Endothelial cell (in vitro differentiated cells): ENCODE measurements at places on chromosomes 1 and 21.

DNA sequence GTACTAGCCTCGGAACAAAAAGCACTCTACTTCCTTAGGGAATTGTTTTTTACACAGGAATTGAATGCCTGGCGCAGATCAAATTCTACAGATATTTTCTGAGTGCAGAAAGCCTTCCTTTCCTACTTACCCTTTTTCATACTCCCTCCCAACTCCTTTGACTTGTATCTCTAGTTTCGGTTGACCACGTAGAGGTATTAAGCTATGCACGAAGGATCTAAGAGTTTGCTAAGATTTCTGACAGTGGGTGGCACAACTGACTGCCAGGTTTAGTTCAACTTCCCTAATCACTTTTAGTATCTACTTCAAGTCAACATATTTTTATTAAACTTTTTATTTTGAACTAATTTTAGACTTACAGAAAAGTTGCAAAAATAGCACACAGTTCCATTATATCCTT is 5.0 kb downstream of the TOR1AIP2 start:
- peaks cover 10% of the 10 kb centered on the region for H3K36me3 ChIP-seq
- H3K4me1 ChIP-seq = peaks cover 20% of the 10 kb centered on the region
- H3K27ac ChIP-seq = peak overlapping the region; percentile 62

- peaks cover 10% of the 10 kb centered on the region for H3K27me3 ChIP-seq
- no peaks in the 10 kb centered on the region for H3K36me3 ChIP-seq
Observed at GRCh38 chr1:46219551-46220520, 16.7 kb downstream of the LURAP1 start.

- peaks cover 3% of the 10 kb centered on the region for H3K27me3 ChIP-seq
- H3K4me1 ChIP-seq = peaks cover 4% of the 10 kb centered on the region
- peaks cover 3% of the 10 kb centered on the region for H3K36me3 ChIP-seq
- no peak overlapping the region for H3K27ac ChIP-seq
- no peak for DNase-seq
- no peak overlapping the region for H3K4me3 ChIP-seq
Observed at GRCh38 chr1:177384461-177384860, 213.7 kb downstream of the BRINP2 start.

GRCh38 chr1:69842326-69842725 is 274.6 kb downstream of the LRRC7 start:
- H3K27ac ChIP-seq = no peak overlapping the region
- peaks cover 4% of the 10 kb centered on the region for H3K4me1 ChIP-seq
- no peak overlapping the region for H3K4me3 ChIP-seq

DNA sequence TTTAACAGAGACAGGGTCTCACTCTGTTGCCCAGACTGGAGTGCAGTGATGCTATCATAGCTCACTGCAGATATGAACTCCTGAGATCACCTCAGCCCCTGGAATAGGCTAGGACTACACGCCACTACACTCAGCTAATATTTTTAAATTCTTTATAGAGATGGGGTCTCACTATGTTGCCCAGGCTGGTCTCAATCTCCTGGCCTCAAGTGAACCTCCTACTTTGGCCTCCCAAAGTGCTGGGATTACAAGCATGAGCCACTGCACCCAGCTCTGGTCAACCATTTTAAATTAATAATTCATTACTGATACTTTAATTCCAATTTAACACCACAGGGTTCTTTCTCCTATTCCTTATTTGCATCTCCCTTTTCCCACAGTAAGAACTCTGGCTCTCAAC is 18.5 kb upstream of the EPS15 start:
- DNase-seq = no peak
- no peak overlapping the region for H3K4me3 ChIP-seq
- no peak overlapping the region for H3K27ac ChIP-seq
- H3K4me1 ChIP-seq = peaks cover 27% of the 10 kb centered on the region

DNA sequence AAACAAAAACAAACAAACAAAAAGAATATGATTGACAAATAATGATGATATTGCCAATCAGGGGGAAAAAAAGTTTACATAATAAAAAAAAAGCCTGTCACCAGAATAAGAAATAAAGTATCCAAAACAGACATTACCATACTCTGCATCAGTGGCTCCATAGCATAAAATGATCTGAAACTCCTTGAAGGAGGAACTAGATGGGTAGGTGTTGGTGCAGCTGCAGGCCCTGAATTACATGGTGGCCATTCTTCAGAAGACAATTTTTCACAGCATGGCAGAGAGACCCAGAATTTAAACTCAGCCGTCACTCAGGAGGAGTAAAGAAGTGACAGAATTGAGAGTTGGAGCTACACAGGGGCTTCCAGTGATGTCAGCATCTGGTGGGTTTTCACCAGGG is 60.2 kb downstream of the GLUL start:
- no peak overlapping the region for H3K27ac ChIP-seq
- no peak for DNase-seq
- H3K4me3 ChIP-seq = no peak overlapping the region
- H3K36me3 ChIP-seq = peaks cover 2% of the 10 kb centered on the region
- peaks cover 3% of the 10 kb centered on the region for H3K27me3 ChIP-seq

DNA sequence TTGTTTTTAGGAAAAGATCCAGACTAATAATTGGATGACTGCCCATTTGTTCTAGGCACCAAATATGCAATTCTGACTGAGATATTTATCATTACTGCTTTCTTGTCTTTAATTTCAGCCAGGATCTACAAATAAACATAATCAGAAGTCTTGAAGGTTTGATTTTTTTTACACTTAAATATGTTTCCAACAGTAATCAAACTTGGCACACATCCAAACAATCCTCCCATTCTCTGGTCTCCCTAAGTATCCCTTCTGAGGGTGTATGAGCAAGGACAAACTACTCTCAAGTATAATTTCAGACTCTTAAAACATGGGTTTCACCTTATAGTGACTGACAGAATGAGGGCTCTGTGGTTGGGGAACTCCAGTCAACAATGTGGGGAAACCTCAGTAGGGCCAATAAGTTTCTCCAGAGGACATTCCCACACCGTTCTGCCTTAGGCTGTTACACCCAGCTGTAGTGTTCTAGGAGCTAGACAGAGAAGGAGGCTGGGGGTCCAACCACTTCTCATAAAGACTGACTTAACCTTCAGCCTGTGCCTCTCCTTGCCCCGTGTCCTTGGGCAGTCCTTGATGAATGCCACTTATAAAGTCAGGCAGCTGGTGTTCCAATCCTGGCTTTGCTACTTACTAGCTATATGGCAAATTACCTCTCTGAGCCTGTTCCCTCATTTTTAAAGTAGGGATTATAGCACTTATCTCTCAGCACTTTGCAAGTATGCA is 1.5 kb upstream of the PALMD start:
- no peak overlapping the region for H3K27ac ChIP-seq
- no peak overlapping the region for H3K4me3 ChIP-seq
- no peak for DNase-seq
- H3K27me3 ChIP-seq = no peaks in the 10 kb centered on the region
- H3K4me1 ChIP-seq = peaks cover 8% of the 10 kb centered on the region

DNA sequence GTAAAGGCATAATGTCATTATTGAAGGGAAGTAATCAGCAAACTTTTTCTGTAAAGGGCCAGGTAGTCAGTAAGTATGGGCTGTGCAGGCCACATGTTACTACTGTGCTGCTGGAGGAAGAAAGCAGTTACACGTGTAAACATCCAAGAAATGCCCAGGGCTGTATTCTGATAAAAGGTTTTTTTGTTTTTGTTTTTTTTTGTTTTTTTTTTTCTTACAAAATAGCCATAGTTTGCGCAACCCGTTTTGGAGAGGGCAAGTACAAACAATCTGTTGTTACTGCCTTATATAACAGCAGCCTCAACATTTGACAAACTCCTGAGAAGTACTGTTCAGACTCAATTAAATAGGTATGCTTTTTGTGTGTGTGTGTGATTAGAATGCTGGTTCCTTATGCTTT is 26.7 kb upstream of the MTMR11 start:
- peaks cover 34% of the 10 kb centered on the region for H3K36me3 ChIP-seq
- no peak overlapping the region for H3K4me3 ChIP-seq
- H3K27me3 ChIP-seq = peaks cover 5% of the 10 kb centered on the region
- no peak overlapping the region for H3K27ac ChIP-seq
- peaks cover 9% of the 10 kb centered on the region for H3K4me1 ChIP-seq

- no peak overlapping the region for H3K4me3 ChIP-seq
- H3K4me1 ChIP-seq = peaks cover 11% of the 10 kb centered on the region
- no peak overlapping the region for H3K27ac ChIP-seq
Observed at GRCh38 chr1:150144606-150145005, 5.1 kb upstream of the PLEKHO1 start.

DNA sequence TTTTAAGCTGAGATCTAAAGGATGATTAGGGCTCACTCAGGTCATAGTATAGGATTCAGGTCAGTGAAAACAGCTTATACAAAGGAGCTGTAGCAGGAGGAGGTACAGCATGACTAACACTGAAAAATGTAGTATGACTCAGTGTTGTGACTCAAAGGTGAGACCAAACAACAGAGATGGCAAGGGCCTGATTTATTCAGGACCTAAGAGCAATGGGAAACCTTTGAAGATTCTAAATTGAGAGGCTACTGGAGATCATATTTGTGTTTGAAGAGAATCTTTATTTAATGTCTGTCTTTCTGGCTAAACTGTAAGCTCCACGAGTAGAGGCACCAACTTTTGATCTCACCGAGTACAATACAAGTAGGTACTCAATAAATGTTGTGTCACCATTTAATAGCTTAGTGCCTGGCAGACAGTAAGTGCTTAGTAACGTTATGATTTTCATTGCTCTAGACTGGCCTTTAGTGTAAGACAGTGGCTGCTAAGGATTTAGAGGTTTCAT is 43.5 kb downstream of the PRKAA2 start:
- no peaks in the 10 kb centered on the region for H3K36me3 ChIP-seq
- no peaks in the 10 kb centered on the region for H3K4me1 ChIP-seq
- H3K27ac ChIP-seq = no peak overlapping the region
- DNase-seq = no peak
- no peak overlapping the region for H3K4me3 ChIP-seq
- no peaks in the 10 kb centered on the region for H3K27me3 ChIP-seq

DNA sequence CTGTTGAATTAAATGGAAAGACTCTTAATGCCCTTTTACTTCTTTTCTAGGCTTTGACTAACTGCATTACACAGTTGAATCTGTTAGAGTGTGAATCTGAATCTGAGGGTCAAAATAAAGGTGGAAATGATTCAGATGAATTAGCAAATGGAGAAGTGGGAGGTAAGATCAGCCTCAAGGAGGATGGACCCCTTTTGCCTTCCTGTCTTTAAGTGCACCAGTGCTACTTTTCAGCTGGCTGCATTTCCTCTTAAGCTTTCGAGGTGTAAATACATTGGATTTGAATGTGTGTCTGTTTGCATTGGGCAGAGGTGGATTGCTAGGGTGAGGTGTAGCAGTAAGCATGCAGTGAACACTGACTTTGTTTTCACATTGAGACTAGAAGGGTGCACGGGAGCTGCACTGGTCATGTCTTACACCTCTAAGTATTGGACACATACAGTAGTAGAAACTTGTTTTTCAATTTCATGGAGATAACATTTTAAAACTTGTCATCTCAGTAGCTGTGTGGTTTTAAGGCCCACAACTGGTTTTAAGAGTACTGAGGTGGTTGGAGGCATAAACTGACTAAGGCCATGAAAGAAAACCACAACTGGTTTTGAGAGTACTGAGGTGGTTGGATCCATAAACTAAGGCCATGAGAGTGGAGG is 35.4 kb downstream of the MIA3 start:
- H3K27ac ChIP-seq = no peak overlapping the region
- no peak for DNase-seq
- H3K36me3 ChIP-seq = peaks cover 16% of the 10 kb centered on the region
- H3K27me3 ChIP-seq = no peaks in the 10 kb centered on the region
- H3K4me3 ChIP-seq = no peak overlapping the region

DNA sequence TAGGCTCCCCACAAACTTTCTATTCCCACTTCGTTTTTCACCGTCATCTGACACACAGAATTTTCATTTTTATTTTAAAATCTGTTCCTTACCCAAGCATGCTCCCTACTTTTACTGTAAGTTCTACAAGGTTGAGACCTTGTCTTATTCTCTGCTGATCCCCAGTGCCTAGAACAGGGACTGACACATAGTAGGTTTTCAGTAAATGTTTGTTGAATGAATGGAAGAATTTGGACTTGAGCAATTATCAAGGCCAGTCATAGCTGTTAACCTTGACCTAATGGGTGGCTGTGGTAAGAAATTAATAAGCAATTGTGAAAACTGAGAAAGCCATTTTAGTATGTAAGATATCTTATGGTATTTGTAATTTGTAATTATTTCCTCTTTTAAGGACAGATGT is 71.1 kb downstream of the LAMC1 start:
- peaks cover 41% of the 10 kb centered on the region for H3K4me1 ChIP-seq
- no peaks in the 10 kb centered on the region for H3K27me3 ChIP-seq
- H3K27ac ChIP-seq = no peak overlapping the region
- H3K36me3 ChIP-seq = no peaks in the 10 kb centered on the region

DNA sequence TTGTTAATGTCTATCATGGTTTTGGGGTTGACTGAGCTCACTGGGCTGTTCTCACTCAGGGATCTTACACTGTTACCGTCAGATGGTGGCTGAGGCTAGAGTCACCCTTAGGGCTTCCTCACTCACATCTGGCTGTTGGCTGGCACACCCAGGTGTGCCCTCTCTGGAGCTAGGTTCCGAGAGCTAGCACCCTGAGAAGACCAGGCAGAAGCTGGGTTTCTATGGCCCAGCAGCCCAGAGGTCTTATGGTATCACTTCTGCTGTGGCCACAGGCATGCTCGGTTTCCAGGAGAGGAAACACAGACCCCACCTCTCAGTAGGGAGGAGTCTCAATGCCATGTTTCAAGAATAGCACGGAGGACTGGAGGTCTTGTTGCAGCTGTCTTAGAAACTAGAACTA is 20.7 kb upstream of the KIF1B start:
- H3K4me3 ChIP-seq = no peak overlapping the region
- no peak overlapping the region for H3K27ac ChIP-seq
- no peak for DNase-seq
- H3K36me3 ChIP-seq = no peaks in the 10 kb centered on the region

GRCh38 chr1:202007304-202007703 is 3.1 kb upstream of the ELF3 start:
- H3K36me3 ChIP-seq = peaks cover 20% of the 10 kb centered on the region
- H3K4me3 ChIP-seq = no peak overlapping the region
- H3K27ac ChIP-seq = no peak overlapping the region
- no peak for DNase-seq

DNA sequence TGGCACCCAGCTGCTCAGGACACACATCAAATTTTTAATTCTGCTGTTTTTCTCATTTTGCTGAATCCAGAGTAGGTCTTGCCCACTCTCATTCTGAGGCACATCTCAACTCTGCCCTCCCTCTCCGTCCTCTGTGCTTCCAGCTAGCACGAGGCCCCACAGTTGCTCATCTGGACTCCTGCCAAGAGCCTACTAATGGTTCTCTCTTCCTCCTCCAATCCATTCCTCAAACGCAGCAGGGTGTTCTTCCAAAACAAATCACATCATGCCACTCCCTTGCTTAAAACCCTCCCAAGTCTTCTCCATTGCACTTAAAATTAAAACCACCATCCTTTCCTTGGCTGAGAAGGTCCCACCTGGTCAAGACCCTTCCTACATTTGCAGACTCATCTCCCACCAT is 49.8 kb upstream of the SCAF4 start:
- H3K27ac ChIP-seq = no peak overlapping the region
- no peak overlapping the region for H3K4me3 ChIP-seq
- H3K4me1 ChIP-seq = no peaks in the 10 kb centered on the region
- H3K27me3 ChIP-seq = peaks cover 2% of the 10 kb centered on the region

DNA sequence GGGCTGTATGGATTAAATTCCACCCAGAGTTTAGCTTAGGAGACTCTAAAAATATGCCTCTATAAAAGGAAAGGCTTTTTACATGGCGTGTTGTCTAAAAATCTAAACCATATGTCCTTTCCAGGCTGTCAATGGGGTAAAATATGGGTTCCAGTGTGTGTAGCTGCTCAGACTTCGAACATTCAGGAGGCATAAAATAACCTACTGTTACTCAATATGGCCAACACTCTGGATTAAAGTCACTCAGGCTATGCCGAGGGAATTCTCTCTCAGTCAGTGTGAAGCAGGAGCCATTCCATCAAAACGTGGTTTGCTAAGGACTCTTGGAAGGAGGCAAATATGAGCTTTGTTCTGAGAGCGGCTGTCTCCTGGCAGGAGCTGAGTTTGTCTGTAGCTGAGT is 135.3 kb downstream of the RUNX1 start:
- H3K27ac ChIP-seq = no peak overlapping the region
- H3K27me3 ChIP-seq = peaks cover 9% of the 10 kb centered on the region
- no peak overlapping the region for H3K4me3 ChIP-seq
- DNase-seq = no peak
